ENCODE measurements at places on chromosomes 3 and 15. TPM values are rescaled to one million over a fixed set of nuclear protein-coding genes. Genes with fewer than 3 reads are reported as not detected.

Gene RASL12
- 50.5 TPM for total RNA-seq

Gene LIPH
- under 0.01 TPM for total RNA-seq

DNA sequence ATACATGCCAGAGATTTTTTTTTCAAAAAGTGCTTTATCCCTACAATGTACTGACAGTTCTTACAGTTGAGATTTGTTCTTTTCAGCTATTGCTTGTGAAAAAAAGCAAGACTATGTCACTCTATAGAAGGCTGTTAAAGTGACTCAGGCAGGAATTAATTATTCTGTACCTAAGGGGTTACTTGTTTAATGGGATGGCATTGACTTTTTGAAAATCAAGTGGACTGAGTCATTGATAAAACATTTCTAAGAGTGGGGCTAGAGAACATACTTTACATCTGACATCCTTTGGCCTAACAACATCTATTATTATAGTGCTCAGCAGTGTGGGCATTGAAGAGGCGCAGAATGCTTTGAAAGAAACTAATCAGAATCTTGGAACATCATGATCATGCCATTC is 34.3 kb downstream of the INTS14 start:
- peak; percentile 91 for DNase-seq

GRCh38 chr15:100198442-100198841 is 143.3 kb downstream of the ADAMTS17 start:
- no peak for DNase-seq

DNA sequence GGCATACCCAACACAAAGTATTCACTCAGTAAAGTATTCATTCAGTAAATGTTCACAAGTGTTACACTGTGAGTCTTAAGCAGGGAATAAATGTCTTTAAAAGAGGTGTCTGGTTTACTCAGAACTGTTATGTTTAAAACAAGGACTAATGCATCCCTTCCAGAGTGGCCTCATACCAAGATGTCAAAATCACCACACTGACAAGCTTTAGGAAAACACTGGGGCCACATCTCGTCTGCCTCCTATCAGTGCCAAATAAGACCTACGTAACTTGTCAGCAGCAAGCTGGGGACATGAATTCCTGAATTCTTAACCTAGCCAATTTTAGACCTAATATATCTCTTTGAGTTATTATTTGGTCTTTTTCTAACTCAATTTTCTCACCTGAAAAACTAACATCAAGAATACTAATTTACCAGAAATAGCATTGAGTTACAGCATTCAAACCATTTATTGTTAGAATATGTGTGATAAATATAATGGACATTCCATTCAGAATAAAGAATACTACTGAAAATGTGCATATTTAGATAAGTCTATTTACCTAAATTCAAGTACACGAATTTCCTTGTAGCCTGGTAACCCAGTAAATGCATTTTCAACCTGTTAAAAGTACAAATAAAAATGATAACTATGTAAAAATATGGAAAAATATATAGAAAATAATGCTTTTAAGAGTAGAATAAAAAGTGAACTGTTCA is 51.3 kb downstream of the IMPG2 start:
- DNase-seq: no peak

DNA sequence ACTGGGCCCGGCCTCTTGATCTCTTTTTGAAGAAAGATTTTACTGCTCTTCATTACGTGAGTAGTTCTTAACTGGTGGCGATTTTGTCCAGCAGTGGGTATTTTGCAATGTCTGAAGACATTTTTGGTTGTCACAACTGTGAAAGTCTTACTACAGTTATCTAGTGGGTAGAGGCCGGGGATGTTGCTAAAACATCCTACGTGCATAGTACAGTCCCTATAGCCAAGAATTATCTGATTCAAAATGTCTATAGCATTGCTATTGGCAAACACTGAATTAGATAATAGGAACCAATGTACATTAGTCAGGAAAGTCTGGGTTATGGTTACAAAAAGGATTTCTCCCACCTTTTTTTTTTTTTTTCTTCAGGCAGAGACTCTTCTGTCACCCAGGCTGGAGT is 38.1 kb downstream of the FOXL2 start:
- no peak for DNase-seq

- DNase-seq: peak; percentile 35
Observed at GRCh38 chr15:68640791-68641331, 62.1 kb downstream of the CORO2B start.

DNA sequence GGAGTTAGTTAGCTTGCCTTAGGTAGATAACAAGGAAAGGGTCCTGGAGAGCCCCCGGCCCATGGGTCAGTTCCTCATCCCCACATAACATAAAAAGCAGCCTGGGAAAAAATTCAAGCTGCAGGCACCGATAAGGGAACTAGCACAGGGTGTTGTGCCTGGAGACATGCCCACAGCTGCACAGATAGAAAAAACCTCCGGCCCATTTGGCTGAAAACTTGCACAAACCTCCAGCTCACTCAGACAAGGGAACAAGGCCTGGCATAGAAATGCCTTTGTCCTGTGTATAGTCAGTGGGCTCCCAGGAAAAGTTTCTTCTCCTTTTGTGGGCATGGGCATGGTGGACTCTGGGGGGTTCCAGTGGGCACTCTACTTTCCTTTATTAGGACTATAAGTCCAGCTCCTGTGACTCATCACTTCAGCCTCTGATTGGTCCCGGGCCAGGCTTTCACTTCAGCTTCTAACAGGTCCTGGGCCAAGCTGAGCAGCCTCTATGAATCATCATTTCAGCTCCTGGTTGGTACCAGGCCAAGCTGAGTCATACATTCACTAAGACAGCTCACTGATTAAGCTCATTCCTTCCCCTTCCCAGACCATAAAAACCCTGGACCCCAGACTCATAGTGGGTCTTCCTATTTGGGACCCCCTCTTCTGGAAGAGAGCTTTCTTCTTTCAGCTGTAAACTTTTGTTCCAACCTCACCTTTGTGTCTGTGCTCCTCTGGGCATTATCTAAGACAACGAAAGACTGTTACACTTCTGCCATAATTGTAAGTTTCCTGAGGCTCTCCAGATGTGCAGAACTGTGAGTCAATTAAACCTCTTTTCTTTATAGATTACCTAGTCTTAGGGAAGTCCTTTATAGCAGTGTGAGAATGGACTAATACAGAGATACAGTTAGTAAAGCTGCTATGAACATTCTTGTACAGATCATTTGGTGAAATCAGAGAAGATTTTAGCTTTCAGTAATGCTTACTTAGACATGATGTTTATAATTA is 348.0 kb upstream of the DPPA4 start:
- DNase-seq: peak; percentile 99

All from fibroblast of lung (primary cell).